ENCODE measurements at places on chromosomes 12 and 14. TPM values are rescaled to one million over a fixed set of nuclear protein-coding genes. Genes with fewer than 3 reads are reported as not detected.

DNA sequence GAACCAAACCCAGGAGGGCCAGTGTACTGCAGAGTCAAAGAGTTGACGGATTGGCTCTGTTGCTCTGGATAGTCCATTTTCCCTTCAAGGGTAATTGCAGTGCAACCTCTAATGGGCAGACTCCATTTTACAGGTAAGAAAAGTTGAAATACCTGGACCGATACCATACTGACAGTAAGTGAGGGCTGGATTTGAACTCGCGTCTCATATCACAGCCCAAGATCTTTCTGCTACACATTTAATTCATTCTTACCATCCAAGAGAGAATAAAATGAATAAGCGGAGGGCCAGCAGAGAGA, 356 bp upstream of the ZC3H14 start:
- DNase-seq, result no peak

- DNase-seq, result no peak
Measured at GRCh38 chr12:42868291-42868690, 278.7 kb upstream of the PRICKLE1 start.

DNA sequence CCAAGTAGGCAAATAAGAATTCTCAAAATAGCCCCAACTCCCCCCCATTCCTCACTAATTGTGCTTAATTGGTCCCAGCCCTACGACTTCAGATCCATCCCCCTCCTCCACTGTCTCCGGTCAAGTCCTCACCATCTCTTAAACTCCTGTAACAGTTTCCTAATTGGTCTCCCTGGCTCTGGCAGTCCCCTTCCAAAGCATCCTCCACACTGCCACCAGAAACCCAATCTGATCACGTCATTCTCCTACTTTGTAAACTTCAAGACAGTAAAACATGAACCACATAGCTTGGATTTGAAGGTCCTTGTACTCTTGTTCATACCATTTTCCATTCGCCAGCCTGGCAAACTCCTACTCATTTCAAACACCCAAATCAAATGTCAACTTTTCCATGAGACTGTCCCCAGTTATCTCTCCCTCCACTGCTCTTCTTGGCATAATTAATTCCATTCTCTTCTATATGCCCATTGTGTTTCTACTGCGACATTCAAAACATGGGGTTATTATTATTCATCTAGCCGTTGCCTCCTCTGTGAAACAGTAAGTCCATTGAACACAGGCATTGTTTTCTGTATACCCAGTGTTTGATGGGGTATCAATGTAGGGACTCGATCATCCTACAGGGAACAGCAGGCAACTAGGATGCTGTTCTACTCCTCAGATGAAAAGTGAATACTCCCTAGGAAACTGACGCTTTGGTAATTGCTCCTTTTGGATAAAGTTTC, 104.6 kb downstream of the EGLN3 start:
- no peak for DNase-seq

- DNase-seq, result no peak
Measured at GRCh38 chr12:13223941-13224340, 27.4 kb downstream of the EMP1 start.

- DNase-seq, result peak; percentile 88
Measured at GRCh38 chr14:35878272-35879150, 52.4 kb downstream of the BRMS1L start.

GRCh38 chr14:99041141-99041819, 230.7 kb downstream of the BCL11B start:
- no peak for DNase-seq

CELA1 gene
- total RNA-seq, result not detected

PKP2 gene
- total RNA-seq, result 9.5 TPM

CIDEB gene
- total RNA-seq, result 1.3 TPM
